Kidney tubule cell (primary cell): ENCODE measurements at places on chromosomes 1 and 21.

DNA sequence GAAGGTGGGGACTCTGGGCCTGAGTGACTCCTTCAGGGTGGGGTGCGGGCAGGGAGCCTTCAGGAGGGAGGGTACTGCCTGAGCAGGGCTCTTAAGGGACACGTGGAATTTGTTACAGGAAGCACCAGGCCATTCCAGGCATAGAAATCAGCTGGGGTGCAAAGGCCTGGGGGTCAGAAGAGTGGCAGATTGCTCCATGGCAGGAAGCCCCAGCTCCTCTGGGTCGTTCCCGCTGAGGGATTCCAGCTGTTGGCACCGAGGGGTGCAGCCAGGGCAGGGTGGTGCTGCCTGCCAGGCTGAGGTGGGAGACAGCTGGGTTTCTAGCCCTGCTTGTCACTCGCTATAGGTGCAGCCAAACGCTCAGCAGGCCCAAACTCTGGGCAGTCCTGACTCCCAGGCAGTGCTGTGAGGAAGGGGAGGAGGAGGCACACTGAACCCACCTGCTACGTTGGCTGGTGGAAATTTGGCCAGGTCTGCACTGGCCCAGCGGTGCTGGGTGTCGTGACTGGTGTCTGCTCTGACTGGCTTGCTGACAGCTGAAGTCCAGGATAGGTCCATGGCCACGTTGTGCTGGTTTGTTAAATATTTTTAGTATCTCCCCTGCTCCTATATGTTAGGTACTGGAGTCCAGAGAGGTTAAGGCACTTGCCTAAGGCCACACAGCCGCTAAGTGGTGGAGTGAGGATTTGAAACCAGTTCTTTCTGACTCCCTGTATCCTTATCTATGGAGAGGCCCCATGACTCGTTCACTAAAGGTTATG, 19.3 kb downstream of the TNFRSF1B start:
- DNase-seq = no peak

DNA sequence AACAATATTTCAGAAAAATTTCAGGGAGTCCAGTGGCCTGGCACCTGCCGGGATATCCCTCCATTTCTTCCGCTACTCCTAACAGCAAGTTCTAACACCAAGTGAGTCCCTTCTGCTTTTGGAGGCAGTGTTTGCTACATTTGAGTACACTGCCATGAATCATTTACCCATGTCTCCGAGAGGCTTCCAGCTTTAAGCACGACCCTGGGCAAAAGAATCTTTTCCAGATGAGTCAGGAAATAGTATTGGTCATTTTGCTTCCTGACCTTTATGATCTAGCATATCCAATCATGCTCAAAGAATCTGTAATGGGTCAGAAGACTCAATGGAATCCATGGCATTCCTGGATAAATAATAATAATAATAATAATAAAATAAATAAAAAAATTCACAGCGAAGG, 60.7 kb upstream of the FMN2 start:
- peak; percentile 97 for DNase-seq

GRCh38 chr1:24022581-24023361, 42.6 kb upstream of the SRSF10 start:
- DNase-seq = peak; percentile 92

- no peak for DNase-seq
Observed at GRCh38 chr1:77614037-77614436, 68.4 kb downstream of the ZZZ3 start.

GRCh38 chr21:35697321-35697808, 363.0 kb downstream of the SETD4 start:
- DNase-seq = peak; percentile 2

- DNase-seq = peak; percentile 20
Observed at GRCh38 chr1:26785611-26786436, 1.9 kb upstream of the PIGV start.

DNA sequence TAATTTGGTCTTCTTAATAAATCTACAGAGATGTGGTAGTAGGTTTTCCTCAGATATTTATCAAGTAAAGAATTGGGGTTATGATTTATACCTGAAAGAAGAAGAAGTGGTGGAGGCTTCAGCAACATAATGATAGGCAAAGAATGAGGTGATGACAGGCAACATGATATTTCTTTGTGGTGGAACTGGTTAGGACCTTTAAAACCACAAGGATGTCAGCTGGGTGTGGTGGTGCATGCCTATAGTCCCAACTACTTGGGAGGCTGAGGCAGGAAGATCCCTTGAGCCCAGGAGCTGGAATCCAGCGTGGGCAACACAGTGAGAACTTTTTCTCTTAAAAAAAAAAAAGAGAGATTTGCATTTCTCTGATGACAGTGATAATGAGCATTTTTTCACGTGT, 34.1 kb upstream of the COL11A1 start:
- DNase-seq = no peak

DNA sequence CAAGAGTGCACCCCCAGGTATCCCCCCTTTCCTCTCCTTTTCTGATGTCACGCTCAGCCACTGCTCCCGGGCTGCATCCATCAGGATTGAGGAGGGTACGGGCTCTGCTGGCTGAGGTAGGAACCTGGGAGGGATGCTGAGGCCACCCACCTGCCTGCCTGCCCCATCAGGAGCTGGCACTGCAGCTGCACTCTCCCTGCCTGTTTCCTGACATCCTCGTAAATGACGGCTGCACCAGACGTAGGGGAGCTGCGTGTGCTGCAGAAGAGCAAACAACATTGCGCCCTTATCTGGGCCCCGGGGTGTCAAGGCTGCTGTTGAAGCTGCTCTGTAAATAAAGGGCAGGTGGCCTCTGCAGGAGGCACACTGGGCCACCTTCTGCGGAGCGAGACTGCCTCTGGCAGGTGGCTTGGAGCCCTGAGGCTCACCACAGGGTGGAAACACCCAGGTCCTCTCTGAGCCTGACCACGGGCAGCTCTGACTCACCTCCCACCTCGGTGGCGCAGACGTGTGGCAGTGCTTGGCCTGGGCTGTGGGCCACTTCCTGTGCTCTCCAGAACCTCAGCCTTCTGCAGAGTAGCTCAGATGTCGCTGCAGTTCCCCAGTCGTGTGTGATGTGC, 30.9 kb downstream of the SNAP47 start:
- DNase-seq = peak; percentile 71

GRCh38 chr1:203324105-203325025, 19.0 kb downstream of the BTG2 start:
- no peak for DNase-seq

- peak; percentile 87 for DNase-seq
Observed at GRCh38 chr1:156727926-156728598, at the start of gene METTL25B. METTL25B (plus strand) TSS chr1:156728469; CDS start chr1:156729105, 636 bp downstream.

DNA sequence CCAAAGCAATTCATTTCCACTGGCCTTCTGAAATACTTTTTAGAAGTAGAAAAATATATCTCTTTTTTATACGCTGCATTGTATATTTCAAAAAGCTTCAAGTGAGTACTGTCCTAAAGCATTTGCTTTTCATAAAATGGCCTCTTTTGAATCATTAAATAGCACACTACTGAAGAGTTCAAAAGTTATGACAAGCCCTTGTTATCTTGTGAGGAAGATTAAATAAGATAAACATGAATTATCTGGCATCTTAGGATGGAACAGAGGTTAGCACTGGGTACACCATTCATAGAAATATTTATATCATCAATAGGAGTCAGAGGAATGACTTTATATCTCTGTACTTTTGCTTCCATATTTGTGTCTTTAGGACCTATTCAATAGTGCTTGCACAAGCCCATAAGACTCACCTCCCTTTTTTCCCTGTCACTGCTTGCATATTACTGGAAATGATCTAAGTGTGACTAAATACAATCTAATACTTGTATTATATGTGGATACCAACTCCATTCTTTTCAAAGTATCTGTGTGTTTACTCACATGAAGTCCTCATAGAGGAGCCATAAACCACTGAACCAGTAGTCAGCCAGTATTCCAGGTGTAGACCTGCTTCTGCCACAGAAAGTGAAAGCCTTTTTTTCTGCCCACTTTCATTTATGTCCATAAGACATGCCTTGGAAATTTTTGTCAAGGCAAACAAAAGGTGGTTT, 274.2 kb upstream of the C1orf105 start:
- DNase-seq = peak; percentile 15

GRCh38 chr1:23581219-23581618, 21.9 kb upstream of the ID3 start:
- DNase-seq = no peak

DNA sequence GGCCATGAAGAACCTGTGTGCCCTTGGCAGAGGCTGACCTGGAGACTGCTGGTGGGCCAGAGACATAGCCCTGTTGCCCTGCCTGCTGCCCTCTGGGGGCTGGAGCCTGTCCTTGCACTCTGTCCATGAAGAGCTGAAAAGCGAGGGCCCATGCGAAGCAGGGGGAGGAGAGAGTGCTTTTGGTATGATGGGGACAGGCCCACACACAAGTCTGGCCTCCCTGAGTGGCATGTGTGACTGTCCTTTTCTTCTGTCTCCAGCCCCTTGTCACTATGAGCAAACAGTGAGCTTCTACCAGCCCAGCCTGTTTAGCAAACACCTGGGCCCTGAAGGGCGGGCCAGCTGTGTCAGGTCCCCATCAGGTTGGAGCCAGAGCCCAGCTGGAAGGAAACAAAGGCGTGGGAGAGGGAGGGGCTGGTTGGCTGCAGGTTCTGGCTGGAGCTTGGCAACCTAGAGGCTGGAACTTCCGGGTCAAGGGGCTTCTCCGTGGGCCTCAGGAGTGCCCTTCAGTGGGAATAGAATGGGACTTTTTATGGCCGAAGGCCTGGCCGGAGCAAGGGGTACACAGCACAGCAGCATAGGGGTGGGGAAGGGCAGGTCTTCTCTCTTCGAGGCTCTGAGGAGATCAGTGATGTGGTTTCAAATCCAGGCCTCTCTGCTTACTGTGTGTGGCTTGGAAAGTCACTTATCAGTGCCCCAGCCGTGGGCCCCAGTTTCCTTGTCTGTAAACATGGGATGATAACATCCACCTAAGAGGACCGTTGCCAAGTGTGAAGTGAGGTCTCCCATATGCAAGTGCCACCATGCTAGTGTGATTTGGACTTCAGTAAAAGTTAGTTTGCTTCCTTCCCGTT, 14.3 kb downstream of the QSOX1 start:
- peak; percentile 55 for DNase-seq

GRCh38 chr1:197920414-197921117, 3.4 kb downstream of the LHX9 start:
- no peak for DNase-seq

- no peak for DNase-seq
Observed at GRCh38 chr1:176542352-176542751, 79.4 kb downstream of the PAPPA2 start.

DNA sequence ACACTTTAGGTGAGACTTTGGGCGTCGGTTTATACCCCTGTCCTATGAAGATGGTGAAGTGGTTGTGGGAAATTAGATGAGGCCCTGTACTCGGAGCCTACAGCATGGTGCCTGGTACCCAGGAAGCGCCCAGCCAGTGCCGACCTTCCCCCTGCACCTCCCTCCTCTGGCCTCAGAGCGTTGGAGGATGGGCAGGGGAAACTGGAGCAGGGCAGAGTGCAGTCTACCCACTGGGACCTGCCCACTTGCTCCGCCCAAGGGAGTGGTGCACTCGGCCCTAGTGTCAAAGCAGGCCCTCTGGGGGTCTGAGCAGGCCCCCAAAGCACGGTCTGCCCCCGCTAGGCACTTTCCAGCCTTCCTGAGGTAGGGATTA, 13.0 kb upstream of the TTC22 start:
- DNase-seq = no peak

- DNase-seq = no peak
Observed at GRCh38 chr1:205480349-205480985, 24.0 kb upstream of the CDK18 start.

- no peak for DNase-seq
Observed at GRCh38 chr1:205692423-205692822, 12.1 kb upstream of the SLC45A3 start.

GRCh38 chr1:32868806-32869455, 1.8 kb downstream of the FNDC5 start:
- no peak for DNase-seq
